ENCODE measurements at places on chromosomes 6 and 20. TPM values are rescaled to one million over a fixed set of nuclear protein-coding genes. Genes with fewer than 3 reads are reported as not detected.

DNA sequence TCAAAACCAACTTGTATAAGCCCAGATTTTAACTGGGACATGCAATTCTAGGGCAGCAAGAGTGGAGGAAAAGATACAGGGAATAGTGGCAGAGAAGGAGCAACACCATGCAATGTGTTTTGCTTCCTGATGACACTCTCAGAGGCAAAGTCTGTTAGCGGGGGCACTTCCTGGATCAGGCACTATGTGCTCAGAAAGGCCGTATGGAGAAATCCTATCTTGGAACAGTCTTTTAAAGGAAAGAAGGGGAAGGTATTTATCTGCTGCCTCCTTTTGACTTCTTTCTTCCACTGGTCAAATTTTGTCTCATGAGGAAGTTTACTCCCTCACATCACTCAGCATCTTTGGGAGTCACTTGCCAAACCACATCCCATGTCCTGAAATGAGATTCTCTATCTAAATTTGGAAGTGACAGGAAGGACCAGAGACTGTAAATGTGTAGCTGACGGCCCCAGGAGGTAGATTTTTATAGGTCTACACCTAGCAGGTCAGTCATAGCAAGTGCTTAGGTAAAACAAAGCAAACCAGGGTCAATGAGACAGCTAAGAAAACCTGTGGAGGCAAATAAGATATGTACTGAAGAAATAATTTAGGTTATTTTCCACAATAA lies 91.7 kb upstream of the ELOVL5 start:
- DNase-seq: no peak

- DNase-seq: no peak
These were observed at the start of gene GPR6 for GRCh38 chr6:109978174-109979032. Gene GPR6, plus strand, starts transcription at chr6:109978311. Its CDS starts 802 bp downstream, at chr6:109979113.

The NANP gene
- 7.1 TPM for total RNA-seq

DNA sequence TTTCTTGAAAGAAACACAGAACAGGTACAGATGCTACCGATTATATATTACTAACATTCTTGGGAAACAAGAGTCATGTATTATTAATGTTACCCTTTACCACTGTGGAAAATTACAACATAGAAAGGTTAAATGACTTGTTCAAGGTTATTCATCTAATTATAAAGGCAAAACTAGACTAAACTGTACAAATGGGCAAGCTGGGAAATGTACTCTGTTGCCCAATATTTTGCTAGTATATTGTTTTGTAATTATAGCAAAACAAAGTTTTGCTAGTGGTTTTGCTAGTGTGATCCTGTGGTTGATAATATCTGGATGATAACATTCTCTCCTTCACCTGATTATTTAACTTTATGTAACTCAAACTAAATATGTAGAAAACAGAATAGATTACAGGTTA lies 96.5 kb downstream of the TINAG start:
- no peak for DNase-seq

- DNase-seq: no peak
These were observed 16.1 kb downstream of the LMBRD1 start for GRCh38 chr6:69780585-69781178.

DNA sequence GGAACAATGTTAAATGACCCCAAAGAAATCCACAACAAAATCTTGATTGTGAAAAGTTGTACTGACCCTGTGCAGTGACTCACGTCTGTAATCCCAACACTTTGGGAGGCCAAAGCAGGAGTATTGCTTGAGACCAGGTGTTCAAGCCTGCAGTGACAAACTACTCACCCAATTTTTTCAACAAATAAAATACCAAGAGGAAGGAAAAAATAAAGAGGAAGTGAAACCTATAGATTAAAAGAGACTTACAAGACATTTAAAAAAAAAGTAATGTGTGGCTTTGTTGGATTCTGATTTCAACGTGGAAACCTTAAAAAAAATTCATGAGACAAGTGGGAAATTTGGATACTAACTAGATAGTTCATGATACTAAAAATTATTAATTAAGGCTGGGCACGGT lies 31.9 kb downstream of the GINS1 start:
- no peak for DNase-seq

The MEI4 gene
- not detected for total RNA-seq

- peak; percentile 12 for DNase-seq
These were observed 229.4 kb downstream of the TBC1D7 start for GRCh38 chr6:13098793-13099570.

DNA sequence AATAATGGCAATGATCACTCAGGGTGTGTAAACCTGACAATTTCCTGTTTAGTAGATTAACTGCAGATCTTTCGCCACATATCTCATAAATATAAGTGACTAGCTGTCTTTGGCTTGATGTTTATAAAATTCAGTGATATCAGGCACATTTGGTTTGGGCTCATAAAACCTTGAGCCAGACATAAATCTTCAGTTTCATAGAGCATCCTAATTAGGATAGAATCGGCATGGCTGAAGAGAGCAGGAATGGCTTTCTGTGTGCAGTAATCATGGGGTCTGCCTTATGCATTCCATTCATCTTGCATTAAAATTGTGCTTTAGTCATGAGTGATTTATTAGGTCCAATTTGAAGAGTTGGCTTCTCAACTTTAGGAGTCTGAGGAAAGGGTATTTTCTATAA lies 27.2 kb downstream of the AIG1 start:
- DNase-seq: no peak

DNA sequence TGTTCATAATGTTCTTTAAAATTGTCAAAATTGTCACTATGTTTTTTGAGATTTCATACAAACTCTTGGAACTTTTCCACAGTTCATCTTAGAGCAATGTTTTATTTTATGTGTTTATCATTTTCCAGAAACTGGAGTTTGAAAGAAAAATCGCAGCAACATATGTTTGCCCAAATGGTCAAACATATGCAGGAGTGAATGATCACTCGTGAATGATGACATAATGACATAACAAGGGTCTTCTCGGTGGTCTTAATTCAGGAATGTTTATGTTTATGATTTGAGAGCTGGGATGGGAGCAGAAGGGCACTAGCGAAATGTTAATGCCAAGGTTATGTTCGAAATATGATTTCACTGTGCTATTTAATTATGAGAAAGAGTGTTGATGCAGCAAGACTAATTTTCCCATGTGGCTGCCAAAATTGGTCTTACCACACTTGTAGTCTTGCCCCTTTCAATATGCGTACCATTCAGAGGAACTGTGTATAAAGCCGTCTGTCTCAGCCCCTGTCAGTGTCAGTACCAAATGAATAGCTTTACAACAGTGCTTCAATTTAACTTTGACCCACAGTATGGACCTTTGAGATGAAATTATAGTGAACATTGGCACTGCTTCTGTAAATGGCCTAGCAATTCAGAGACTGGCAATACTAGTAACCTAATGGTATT lies 152.3 kb downstream of the CARMIL1 start:
- DNase-seq: no peak

The C20orf144 gene
- 0.18 TPM for total RNA-seq

DNA sequence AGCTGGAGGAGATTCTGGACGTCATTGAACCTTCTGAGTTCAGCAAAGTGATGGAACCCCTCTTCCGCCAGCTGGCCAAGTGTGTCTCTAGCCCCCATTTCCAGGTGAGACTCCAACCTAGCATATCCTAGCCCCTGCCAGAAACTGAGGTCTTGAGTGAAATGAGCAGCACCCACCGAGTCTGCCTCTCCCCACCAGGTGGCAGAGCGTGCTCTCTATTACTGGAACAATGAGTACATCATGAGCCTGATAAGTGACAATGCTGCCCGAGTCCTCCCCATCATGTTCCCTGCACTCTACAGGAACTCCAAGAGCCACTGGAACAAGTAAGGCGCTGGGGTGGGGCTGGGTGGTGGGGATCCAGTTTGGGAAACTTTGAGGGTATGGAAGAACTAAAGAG lies 4.6 kb downstream of the MEA1 start:
- peak; percentile 31 for DNase-seq
